Fibroblast of skin of abdomen (primary cell): ENCODE measurements at places on chromosomes 11 and 22.

DNA sequence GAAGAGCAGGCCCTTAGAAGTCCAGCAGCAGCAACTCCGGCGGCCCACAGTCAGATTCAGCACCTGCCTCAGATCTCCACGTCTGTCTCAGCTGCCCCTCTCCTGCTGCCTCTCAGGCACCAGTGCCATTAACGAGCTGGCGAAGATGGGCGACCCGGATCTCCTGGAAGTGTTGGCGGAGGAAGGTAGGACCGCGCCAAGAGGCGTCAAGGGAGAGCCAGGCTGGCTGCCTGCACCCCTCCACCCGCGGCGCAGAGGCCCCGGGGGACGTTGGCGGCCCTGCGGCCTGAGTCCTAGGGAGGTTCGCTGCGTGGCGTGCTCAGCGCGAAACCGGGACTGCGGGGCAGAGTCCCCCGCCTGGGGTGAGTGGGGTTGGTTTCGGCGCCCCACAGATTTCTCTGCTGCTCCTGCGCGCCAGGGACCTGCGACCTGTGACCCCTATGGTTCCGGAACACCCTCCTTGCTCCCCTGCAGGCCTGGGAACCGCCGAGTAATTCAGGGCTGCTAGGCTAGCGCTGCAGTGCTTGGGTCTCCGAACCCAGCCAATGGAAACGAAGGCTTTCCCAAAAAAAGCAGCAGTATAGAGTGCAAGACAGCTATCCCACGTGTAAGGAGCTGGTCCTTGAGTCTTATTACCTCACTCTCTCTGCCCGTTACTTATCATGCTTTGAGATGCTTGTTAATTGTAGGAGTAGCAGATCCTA, 615 bp downstream of the ANO5 start:
- no peak for DNase-seq

- no peak for DNase-seq
These were observed 400.0 kb downstream of the LARGE1 start for GRCh38 chr22:33519974-33520903.

DNA sequence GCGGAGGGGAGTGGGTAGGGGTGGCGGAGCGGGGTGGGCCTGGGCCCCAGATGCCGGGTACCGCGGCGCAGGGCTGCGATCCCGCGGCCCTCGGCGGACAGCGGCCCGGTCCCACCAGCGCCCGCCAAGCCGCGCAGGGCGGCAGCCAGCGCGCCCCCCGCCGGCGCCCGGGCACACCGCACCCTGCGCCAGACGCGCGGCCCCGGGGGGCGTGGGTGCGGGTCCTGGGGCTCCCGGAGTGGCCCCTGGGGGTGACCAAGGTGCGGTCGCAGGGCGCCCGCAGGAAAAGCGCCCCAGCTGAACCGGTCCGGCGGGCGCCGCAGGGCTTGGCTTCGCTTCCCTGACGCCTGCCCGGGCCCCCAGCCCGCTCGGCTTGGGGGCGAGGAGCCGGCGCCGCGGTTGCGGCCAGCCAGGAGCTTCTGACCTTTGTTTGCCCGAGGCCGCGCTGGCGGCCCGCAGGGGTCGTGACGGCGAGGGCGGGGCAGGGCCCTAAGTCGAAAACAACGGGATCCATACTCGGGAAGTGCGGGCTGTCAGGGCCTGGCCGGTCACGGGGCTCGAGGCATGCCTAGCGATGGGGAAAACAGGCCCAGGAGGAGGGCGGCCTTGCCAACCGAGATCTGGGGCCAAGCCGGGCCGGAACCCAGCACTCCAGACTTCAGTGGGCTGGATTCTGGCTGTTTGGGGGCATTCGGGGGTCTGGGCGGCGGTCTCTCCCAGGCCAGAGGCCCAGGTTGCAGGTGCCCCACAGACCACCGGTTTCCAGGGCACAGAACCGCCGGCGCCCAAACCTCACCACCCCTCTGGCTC, 581 bp upstream of the AP5B1 start:
- DNase-seq = peak; percentile 10

GRCh38 chr11:28176351-28176750, 68.2 kb downstream of the METTL15 start:
- DNase-seq = no peak

- no peak for DNase-seq
These were observed 957.6 kb upstream of the CCDC90B start for GRCh38 chr11:84243629-84244263.

DNA sequence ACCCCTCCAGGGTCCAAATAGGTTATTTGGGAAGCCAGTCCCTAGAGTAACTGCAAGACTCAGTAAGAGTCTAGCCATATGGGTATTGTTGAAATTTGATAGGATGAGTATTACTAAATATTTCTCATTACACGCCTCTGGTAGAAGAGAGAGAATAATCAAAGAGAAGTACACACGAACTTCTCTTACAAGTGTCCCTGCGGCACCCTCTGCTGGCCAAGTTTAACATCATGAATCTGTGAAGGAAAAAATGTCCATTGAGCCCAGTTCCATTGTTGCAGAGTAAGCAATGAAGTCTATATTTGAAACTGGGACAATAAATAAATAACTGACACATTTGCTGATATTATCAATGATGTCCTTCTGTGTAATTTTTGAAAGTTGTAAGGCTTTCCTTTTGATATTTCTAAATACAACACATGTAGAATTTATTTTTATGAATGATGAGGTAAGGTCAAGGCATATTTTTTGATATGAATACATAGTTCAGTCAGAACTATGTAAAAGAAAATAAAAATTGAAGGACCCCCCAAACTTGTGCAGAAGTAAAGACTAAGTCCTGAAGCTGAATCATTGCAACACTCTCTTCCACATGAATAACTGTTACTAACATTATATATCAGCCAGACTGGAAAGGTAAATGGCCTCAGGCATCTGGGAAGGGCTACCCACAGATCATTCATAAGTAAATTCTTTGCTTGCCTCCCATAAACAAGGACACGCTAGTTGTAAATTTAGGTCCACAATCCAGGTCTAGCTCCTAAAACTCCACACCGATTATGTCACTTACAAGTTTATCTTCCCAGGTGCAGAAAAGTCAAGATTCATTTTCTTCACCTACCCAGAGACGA, 10.0 kb downstream of the OR51L1 start:
- peak; percentile 53 for DNase-seq

GRCh38 chr22:43136255-43136654, 6.9 kb downstream of the MCAT start:
- DNase-seq = peak; percentile 17

DNA sequence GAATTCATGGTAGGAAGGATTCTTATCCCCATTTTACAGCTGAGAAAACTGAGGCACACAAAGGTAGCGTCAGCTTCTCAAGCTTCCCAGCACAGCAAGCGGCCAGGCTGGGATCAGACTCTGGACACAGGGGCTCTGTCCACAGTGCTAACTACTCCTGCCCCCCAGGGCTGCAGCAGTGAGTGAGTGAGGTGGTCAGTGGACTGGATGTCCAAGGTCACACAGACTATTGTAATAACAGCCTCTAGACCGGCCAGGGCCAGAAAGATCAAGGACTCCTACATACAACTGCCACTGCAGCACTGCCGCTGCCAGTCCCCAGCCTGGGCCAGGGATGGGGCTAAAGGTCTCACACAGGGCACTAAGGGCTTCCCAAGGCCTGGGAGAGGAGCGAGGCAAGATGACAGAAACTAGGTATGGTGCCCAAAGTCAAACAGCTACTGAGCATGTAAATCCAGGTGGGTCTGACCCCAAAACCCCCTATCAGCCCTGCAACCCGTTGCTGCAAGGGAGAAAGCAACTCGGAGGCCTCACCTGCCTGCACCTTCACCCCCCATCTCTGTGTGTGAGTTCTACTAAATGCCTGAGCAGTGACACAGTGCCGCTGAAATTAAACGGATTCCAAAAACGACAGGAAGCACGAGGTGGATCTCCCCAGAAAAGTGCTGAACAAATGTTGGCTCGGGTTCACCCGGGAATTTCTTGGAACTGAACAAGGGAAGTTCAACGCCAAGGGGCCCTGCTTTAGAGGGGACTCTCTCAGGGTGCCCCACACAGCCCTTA, 161.8 kb upstream of the GRK3 start:
- DNase-seq = peak; percentile 74

- DNase-seq = peak; percentile 8
These were observed 242.0 kb downstream of the SBF2 start for GRCh38 chr11:10051868-10052586.

GRCh38 chr22:36387959-36388726, at the start of gene MYH9:
Gene MYH9 (minus strand): TSS chr22:36387967. CDS start chr22:36349236, 38,731 bp downstream.
- DNase-seq = peak; percentile 100

- no peak for DNase-seq
These were observed 4.2 kb upstream of the CTSC start for GRCh38 chr11:88341522-88342251.

DNA sequence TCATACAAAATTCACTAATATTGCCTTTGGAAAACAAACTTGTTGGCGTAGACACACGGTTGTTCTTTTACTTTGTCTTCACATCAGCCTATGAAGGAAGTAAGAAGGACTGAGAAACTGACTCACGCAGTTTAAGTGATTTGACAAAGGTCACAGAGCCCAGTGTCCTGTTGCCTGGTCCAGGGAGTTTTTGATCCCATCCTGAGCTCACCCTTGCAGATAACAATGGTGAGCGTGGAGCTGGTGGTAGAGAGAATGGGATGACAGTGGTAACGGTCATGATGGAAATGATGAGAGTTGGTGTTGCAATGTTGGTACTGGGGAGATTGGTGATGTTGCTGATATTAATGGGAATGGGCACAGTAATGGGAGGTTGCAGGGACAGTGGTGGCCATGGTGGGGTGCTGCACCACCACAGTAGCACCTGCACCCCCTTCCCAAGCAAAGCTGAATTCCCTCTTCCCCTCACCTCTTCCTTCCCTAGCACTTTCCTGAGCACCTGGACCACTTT, 22.0 kb downstream of the CREB3L1 start:
- DNase-seq = no peak
